ENCODE measurements at places on chromosomes 2 and 18.

DNA sequence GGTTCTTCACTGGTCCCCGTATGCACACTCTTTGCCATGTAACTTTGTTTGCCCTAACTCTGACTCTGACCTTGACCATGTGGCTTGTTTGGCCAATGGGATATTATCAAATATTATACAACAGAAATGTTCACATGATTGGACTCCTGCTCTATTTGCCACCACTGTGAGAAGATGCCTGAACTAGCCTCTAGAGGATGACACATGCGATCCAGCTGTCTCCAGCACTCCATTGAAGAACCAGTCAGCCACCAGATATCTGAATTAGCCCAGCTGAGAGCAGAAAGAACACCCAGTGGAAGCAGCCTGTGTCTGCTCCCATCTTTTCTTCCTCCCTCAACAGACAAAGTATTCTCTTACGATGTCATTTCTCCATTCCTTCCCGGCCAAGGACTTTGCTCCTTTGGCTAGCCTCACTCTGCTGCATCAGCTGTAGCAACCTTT, 412.1 kb downstream of the IRS1 start:
- no peak for DNase-seq

GRCh38 chr18:56314396-56314795, 324.0 kb downstream of the TXNL1 start:
- no peak for DNase-seq

DNA sequence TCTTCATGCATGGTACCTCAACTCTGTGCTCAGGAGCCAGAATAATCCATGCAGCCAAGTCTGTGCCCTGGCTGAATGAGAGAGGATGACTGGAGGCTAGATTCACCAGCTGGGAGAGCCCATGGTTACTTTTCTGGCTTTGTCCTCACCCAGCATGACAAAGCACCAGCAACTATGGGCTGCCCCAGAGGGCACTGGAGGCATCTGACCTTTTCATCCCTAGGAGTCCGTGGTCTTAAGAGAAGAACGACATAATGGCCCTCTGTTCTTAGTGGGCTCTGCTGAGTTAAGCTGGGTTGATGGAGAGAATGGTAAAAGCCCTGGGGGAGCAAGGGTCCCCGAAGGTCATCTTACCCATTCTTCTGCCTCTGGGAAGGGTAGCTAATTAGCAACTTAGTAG, 54.6 kb upstream of the TNP1 start:
- DNase-seq: no peak

GRCh38 chr18:36031407-36031806, 36.0 kb downstream of the RPRD1A start:
- DNase-seq: no peak

Data from hematopoietic multipotent progenitor cell treated with erythropoietin and hydrocortisone succinate and interleukin-3 and kit ligand, for 8 days (in vitro differentiated cells).